Colonic mucosa (tissue), 4 donors: ENCODE measurements at places on chromosomes 16 and 17. TPM values are rescaled to one million over a fixed set of nuclear protein-coding genes. Genes with fewer than 3 reads are reported as not detected.

CTRB2 gene
- not detected for total RNA-seq

ZNF385C gene
- 0.20 TPM for total RNA-seq

CAPNS2 gene
- 0.40 TPM for total RNA-seq

HNF1B gene
- total RNA-seq, result 34.8 TPM

NTN3 gene
- not detected for total RNA-seq

CD19 gene
- 0.74 TPM for total RNA-seq

- no peaks in the 10 kb centered on the region for H3K27me3 ChIP-seq
- H3K27ac ChIP-seq, result no peak overlapping the region
- H3K4me1 ChIP-seq, result peaks cover under 1% of the 10 kb centered on the region
- DNase-seq, result no peak
- H3K4me3 ChIP-seq, result no peak overlapping the region
These were observed 33.3 kb downstream of the MSI2 start for GRCh38 chr17:57289613-57290012.

DNA sequence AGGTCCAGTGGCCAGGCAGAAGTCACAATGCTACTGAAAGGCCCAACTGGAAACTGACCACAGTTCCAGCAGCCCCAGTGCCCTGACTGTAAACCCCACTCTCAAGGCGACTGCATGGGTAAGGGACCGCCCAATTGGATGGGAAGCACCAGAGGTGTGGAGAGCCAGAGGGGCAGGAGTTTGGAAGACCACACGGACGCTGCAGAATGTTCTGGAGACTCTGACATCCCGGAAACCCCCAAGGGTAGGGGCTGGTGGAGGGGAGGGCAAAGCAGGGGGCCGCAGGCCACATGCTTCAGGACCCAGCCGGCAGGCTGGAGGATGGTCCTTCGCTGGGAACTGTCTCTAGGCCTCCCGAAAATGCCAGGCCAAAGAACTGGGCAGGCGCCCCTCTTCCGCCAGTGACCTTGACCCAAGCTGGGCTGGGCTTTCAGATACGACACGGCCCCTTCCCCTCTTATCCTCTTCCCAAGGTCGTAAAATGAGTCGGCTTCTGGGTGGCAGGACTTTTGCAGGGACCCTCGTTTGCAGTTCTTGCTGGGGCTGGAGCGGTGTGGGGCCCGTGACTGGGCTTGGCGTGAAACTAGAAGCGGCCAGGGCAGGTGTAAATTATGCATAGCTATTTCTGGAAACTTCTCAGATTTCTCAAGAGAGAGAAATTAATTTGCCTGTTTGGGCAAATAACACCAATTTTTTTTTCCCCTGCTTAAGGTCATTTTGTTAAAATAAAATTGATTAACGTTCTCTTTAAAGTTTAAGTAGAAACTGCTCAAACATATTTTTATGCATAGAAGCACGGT, 110.2 kb downstream of the C16orf78 start:
- no peaks in the 10 kb centered on the region for H3K36me3 ChIP-seq
- no peaks in the 10 kb centered on the region for H3K27me3 ChIP-seq
- H3K4me3 ChIP-seq, result peak overlapping the region; percentile 11

DNA sequence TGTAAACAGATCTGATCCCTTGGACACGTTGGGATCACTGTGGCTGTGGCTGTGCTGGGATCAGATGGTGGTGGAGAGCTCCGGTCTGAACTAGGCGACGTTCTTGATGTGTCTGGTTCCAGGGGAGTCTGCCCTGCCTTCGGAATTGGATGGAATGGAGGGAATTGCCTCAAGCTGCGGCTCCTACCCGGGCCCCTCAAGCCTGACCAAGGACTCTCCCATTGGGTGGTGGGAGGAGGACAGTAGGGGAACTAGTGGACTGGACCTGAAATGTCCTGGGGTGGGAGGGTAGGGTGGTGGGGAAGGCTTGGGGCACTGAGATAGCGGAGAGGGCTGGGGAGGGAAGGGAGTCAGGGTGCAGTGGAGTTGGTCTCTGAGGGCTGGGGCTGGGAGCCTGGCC, 3.2 kb upstream of the UBALD1 start:
- H3K4me3 ChIP-seq, result no peak overlapping the region
- H3K27ac ChIP-seq, result no peak overlapping the region
- H3K27me3 ChIP-seq, result no peaks in the 10 kb centered on the region
- peaks cover 19% of the 10 kb centered on the region for H3K4me1 ChIP-seq
- H3K36me3 ChIP-seq, result no peaks in the 10 kb centered on the region

DNA sequence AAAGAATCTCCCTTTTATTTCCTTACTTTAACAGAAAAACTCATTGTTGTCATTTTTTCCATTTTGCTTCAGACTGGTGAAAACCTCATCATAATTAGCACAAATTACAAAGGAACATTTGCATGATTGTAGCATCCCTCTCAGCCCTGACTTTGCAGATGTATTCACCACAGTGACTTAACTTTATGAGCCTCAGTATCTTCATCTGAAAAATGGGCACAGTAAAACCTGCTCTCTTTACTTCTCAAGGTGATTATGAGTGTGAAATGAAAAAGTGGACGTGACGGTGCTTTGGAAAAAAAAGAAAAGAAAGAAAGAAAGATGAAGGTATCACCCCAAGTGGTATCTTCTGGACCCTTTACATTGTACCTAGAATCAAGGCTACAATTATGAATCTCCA, 193.4 kb upstream of the TOX3 start:
- no peak overlapping the region for H3K4me3 ChIP-seq
- H3K36me3 ChIP-seq, result no peaks in the 10 kb centered on the region
- no peaks in the 10 kb centered on the region for H3K27me3 ChIP-seq
- H3K4me1 ChIP-seq, result no peaks in the 10 kb centered on the region

GRCh38 chr17:79558091-79558900, 52.6 kb downstream of the RBFOX3 start:
- no peaks in the 10 kb centered on the region for H3K4me1 ChIP-seq
- H3K27ac ChIP-seq, result no peak overlapping the region
- DNase-seq, result no peak
- H3K27me3 ChIP-seq, result no peaks in the 10 kb centered on the region
- no peaks in the 10 kb centered on the region for H3K36me3 ChIP-seq

DNA sequence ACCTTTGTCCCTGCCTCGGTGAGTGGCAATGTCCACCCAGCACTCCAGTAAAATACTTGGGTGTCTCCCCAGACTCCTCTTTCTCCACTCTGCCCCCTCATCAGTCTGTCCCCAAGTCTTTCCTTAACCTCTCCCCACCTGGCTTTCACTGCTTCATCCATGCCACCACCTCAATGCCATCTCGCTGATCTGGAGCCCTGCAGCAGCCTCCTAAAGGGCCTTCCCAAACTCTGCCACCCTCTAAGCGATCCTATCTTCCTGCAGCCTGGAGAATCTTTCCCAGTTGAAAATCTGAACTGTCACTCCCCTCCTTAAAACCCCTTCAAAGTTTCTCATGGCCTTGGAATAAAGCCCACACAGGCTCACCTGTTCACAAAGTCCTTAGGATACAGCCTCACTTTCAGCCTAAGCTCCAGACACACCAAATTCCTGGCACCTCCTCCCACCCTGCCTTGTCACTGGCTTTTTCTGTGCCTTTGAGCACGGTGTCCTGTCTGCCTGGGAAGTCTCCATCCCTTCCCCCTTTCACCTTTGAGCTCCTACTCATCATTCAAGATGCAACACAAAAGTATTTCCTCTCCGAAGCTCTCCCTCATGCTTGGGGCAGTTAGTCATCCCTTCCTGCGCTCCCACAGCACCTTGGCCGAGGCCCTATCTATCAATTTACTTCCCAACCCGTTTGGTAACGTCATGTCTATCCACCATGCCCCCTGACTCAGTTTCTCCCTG, 2.8 kb downstream of the WNK4 start:
- H3K4me1 ChIP-seq, result no peaks in the 10 kb centered on the region
- peaks cover 6% of the 10 kb centered on the region for H3K27me3 ChIP-seq
- no peaks in the 10 kb centered on the region for H3K36me3 ChIP-seq
- no peak for DNase-seq
- no peak overlapping the region for H3K27ac ChIP-seq

DNA sequence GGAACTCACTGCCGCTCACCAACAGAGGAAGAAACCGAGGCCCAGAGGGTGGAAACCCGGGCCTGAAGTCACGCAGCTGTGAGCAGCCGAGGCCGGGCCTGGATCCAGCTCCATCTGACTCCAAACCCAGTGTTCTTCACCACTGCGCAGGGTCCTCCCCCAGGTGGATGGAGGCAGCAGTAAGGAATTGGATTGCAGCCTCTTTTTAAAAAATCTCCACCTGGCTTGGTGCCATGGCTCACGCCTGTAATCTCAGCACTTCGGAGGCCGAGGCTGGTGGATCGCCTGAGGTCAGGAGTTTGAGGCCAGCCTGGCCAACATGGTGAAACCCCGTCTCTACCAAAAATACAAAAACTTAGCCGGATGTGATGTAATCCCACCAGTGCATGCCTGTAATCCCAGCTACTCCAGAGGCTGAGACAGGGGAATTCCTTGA, 177.2 kb downstream of the FOXL1 start:
- no peak for DNase-seq
- H3K4me3 ChIP-seq, result no peak overlapping the region
- H3K27ac ChIP-seq, result no peak overlapping the region

GRCh38 chr16:78464833-78465232, 365.4 kb downstream of the WWOX start:
- no peak for DNase-seq
- no peaks in the 10 kb centered on the region for H3K27me3 ChIP-seq
- H3K27ac ChIP-seq, result no peak overlapping the region
- no peaks in the 10 kb centered on the region for H3K4me1 ChIP-seq

- peaks cover 14% of the 10 kb centered on the region for H3K4me1 ChIP-seq
- H3K27ac ChIP-seq, result peak within 1 kb of the TSS; percentile 80
- peaks cover 33% of the 10 kb centered on the region for H3K27me3 ChIP-seq
- H3K36me3 ChIP-seq, result no peaks in the 10 kb centered on the region
These were observed at the start of gene GLIS2 for GRCh38 chr16:4315186-4316107. GLIS2 (plus strand) TSS chr16:4316067; CDS start chr16:4332281, 16,214 bp downstream.

GRCh38 chr17:74474043-74474792, 7.8 kb downstream of the CD300A start:
- H3K27me3 ChIP-seq, result no peaks in the 10 kb centered on the region
- no peak for DNase-seq
- no peak overlapping the region for H3K4me3 ChIP-seq
- H3K36me3 ChIP-seq, result no peaks in the 10 kb centered on the region
- no peak overlapping the region for H3K27ac ChIP-seq

GRCh38 chr16:48126801-48127644, 28.8 kb downstream of the ABCC12 start:
- H3K27me3 ChIP-seq, result no peaks in the 10 kb centered on the region
- H3K4me3 ChIP-seq, result no peak overlapping the region
- H3K36me3 ChIP-seq, result no peaks in the 10 kb centered on the region

DNA sequence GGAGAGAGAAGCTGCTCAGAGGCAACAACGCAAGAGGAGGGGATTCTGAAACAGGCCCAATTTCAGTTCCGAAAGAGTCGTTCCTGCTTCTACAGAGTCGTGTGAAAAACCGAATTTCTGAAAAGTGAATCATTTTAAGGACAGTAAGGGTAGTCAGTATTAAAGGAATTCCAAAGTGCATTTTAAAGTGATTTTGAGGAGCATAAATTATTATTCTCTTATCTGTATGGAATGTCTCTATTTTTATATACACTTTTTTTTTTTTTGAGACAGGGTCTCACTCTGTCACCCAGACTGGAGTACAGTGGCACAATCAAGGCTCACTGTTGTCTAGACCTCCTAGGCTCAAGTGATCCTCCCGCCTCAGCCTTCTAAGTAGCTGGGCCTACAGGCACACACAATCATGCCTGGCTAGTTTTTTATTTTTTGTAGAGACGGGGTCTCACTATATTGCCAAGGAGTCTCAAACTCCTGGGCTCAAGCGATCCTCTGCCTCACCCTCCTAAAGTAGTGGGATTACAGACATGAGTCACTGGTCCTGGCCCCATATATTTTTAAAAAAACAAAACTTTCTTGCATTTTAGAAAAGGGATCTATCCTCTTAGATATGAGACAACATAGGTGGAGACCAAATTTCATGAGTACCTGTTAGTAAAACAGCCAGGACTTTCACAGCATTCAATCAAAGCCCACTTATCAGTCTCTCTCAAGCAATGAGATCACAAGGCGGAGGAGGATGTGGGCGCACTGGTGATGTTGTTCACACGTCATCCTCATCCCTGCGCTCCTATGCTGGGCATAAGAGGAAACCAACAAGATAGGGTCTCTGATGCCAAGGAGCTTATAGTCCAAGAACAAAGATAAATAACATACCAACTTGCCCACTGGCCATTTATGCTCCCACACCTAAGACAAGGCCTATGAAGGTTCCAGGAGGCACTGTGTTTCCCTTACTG, 53.2 kb downstream of the SMG6 start:
- no peak overlapping the region for H3K4me3 ChIP-seq
- no peaks in the 10 kb centered on the region for H3K36me3 ChIP-seq
- H3K27ac ChIP-seq, result no peak overlapping the region
- H3K4me1 ChIP-seq, result no peaks in the 10 kb centered on the region
- DNase-seq, result no peak

- no peaks in the 10 kb centered on the region for H3K4me1 ChIP-seq
- no peak for DNase-seq
- no peaks in the 10 kb centered on the region for H3K36me3 ChIP-seq
- H3K27ac ChIP-seq, result no peak overlapping the region
- no peak overlapping the region for H3K4me3 ChIP-seq
These were observed 121.7 kb downstream of the MYO1D start for GRCh38 chr17:32755045-32755805.

GRCh38 chr16:69150146-69150865, 17.9 kb downstream of the UTP4 start:
- no peak overlapping the region for H3K4me3 ChIP-seq
- H3K27ac ChIP-seq, result no peak overlapping the region
- H3K27me3 ChIP-seq, result no peaks in the 10 kb centered on the region
- peak; percentile 74 for DNase-seq
- no peaks in the 10 kb centered on the region for H3K36me3 ChIP-seq

- no peak for DNase-seq
- H3K27ac ChIP-seq, result no peak overlapping the region
- no peaks in the 10 kb centered on the region for H3K36me3 ChIP-seq
- H3K27me3 ChIP-seq, result no peaks in the 10 kb centered on the region
These were observed 37.4 kb upstream of the COQ7 start for GRCh38 chr16:19029980-19030379.

DNA sequence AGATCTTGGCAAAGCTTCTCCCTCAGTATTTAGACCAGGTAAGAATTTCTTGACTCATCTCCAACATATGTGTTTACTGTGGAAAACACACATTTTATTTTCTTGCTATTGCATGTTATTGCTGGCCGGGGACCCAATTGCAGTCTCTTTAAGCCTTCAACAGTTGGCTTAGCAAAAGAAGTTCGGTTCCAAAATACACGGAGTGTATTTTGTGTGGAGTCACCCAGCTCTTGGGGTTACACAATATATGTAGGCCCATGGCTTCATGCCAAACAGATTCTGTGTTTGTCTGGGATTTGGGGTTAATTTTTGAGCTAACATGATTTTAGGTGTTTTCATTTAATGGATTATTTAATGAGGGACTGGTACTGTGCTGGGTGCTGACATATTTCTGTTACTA, 4.0 kb downstream of the ALDH3A2 start:
- no peak overlapping the region for H3K4me3 ChIP-seq
- peaks cover 9% of the 10 kb centered on the region for H3K4me1 ChIP-seq
- no peak overlapping the region for H3K27ac ChIP-seq

GRCh38 chr16:84532855-84533486, 28.5 kb upstream of the MEAK7 start:
- H3K4me3 ChIP-seq, result no peak overlapping the region
- no peaks in the 10 kb centered on the region for H3K27me3 ChIP-seq
- H3K27ac ChIP-seq, result peak overlapping the region; percentile 46
- no peaks in the 10 kb centered on the region for H3K4me1 ChIP-seq
- DNase-seq, result no peak

- DNase-seq, result no peak
- no peak overlapping the region for H3K27ac ChIP-seq
- no peaks in the 10 kb centered on the region for H3K4me1 ChIP-seq
- no peaks in the 10 kb centered on the region for H3K36me3 ChIP-seq
- H3K27me3 ChIP-seq, result no peaks in the 10 kb centered on the region
These were observed 38.2 kb downstream of the CMTM4 start for GRCh38 chr16:66658143-66658859.
